Kidney tubule cell (primary cell): ENCODE measurements at places on chromosomes 5 and 9.
A peak's percentile ranks its signal among the peaks of the same experiment; 100 is the strongest.

GRCh38 chr9:114958844-114959235 lies 28.4 kb upstream of the TNFSF8 start:
- no peak for DNase-seq

DNA sequence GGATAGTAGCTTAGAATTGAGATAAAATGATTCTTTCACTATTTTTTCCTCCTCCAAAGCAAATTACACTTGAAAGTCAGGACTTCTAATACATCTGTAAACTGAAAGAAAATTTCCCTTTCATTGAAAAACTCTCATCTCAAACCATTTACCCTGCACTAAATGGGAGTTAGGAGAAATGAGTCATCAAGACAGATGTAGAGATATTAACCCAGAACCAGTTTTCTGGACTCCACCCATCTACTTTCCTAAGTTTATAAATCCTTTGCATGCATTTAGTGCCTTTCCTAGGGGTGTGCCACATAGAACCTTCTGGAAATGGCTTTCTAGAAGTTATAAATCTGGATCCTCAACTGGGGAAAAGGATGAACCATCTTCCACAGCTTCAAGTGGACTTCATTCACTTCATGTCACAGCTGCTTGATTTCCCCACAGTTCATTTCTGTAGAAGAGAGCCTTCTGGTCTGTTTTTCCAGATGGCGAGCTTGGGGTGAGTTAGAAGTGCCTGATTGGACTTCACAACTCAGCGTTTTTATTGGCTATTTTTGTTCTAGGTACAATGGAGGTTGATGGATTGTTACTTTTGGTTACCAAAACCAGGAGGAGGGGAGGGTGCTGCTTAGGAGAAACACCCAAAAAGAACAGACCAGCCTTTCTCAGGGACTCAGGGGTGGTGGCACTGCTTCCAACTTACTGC lies 72.5 kb upstream of the GPR151 start:
- peak; percentile 12 for DNase-seq

- DNase-seq = peak; percentile 13
Measured at GRCh38 chr9:110626101-110626829, 42.3 kb upstream of the MUSK start.

- DNase-seq = no peak
Measured at GRCh38 chr5:132905938-132906337, 32.5 kb downstream of the LEAP2 start.

GRCh38 chr5:27325513-27325912 lies 287.1 kb upstream of the CDH9 start:
- DNase-seq = no peak

DNA sequence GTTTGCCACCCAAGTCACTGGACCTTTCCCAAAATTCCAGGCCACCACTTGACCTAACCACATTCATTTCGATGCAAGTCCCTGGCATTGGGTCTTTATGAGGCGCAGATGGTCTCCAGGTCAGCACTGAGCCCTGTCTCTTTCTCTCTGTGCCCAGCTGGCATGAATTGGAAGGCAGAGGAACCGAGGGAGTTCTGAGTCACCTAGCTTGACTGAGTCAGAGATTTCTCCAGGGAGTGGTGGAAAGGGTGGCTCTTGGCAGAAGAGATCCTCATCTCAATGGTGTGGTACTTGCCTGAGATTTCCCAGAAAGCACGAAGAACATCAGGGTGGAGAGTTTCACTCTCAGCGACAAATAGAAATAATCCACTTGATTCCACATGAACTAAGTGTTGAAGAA lies 43.8 kb downstream of the WDR36 start:
- DNase-seq = peak; percentile 56

- DNase-seq = no peak
Measured at GRCh38 chr9:121220996-121221663, 19.5 kb upstream of the RAB14 start.

GRCh38 chr5:76859591-76860247 lies 9.9 kb downstream of the S100Z start:
- no peak for DNase-seq

GRCh38 chr9:14256588-14256987 lies 57.4 kb downstream of the NFIB start:
- no peak for DNase-seq

DNA sequence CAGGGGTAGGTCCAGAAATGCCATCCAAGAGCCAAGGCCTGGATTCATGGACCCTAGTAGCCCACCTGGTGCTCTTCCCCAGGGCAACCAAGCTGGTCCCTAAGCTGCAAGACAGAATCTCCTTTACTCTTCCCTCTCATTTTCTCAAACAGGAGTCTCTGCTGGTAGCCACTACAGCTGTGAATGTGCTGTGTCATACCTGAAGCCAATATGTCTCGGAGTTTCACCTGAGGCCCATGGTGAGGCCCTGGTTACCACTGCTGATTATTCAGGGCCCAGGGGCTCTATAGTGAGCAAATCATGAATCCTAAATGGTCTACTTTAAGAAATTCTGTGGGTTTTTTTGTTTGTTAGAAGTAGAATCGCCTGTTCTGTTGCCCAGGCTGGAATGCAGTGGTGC lies 15.9 kb downstream of the CDK7 start:
- DNase-seq = no peak

DNA sequence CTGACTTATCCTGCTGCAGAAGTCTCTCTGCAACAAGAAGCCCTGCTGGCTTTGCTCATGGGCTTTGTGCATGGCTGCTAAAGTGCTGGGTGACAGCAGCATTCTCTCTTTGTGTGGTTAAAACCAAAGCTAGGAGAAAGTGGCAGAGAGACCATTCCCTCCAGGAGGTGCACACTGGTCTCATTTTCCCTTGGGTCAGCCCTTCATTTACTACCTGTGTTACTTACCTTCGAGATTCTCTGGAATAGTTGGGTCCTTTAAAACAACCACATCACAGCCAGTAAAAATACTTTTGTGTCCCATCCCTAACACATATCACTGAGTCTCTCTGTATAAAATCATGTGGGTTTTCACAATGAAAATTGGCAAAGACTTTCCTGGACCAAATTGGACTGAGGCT lies 315.5 kb downstream of the IRX1 start:
- no peak for DNase-seq
